ENCODE measurements at places on chromosomes 13 and 19.

- no peak for DNase-seq
Measured at GRCh38 chr19:1423436-1424191, 14.6 kb upstream of the RPS15 start.

GRCh38 chr13:104900191-104900817 lies 1635.2 kb downstream of the EFNB2 start:
- DNase-seq = no peak

GRCh38 chr13:31965361-31966066 lies 66.1 kb upstream of the FRY start:
- DNase-seq = no peak

- no peak for DNase-seq
Measured at GRCh38 chr13:65768545-65768944, 1461.6 kb downstream of the PCDH9 start.

GRCh38 chr13:109606520-109606919 lies 179.9 kb downstream of the IRS2 start:
- no peak for DNase-seq

- no peak for DNase-seq
Measured at GRCh38 chr13:41241626-41242025, 21.8 kb downstream of the MTRF1 start.

DNA sequence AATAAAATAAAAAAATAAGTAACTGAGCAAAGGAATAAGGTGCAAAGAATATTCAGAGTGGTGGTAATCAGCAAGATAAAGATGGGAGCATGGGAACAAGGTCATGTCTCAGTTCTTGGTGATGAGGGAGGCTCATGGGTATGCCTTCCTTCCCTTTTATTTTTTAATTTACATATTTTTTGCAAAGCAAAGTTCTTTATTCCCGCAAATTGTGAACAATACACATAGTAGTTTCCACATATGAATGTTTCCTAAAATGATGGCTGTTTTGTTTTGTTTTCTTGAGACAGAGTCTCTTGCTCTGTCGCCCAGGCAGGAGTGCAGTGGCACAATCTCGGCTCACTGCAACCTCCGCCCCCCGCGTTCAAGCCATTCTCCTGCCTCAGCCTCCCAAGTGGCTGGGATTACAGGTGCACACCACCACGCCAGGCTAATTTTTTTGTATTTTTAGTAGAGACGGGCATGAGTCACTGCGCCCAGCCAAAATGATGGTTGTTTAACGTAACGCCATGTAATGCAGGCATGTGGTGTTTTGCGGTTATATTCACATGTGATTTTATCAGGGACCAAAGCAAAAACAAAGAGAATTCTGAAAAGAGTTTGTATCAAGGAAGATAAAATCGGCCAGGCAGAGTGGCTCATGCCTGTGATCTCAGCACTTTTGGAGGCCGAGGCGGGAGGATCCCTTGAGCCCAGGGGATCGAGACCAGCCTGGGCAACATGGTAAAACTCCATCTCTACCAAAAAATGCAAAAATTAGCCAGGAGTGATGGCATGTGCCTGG lies 4.5 kb upstream of the ADGRE2 start:
- no peak for DNase-seq

DNA sequence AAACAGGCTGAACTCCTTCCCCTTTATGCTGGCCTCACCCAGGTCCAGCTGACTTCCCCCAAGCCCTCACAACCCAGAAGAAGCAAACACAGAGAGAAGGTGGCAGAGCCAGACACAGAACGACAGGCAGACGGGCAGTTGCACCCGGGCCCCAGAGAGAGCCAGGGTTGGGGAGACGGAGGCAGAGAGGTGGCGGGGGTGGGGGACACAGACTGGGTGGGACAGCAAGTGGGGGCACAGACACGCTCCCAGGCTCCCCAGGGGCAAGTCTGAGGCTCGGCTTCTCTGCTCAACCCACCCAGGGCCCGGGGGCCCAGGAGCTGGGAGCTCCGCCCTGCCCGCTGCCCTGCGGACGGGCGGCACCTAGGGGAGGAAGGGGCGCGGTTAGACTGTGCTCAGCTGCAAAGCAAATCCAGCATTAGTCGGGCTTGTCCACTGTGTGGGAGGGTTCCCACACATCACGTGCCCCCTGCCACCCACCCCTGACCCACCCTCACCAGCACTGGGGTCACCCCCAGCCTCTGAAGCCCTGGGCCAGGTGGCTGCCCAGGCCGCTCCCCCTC lies 31.3 kb upstream of the ASF1B start:
- peak; percentile 31 for DNase-seq

GRCh38 chr19:37059142-37059541 lies 19.1 kb upstream of the ZNF420 start:
- DNase-seq = no peak

- DNase-seq = peak; percentile 29
Measured at GRCh38 chr13:59494560-59494970, 669.2 kb downstream of the DIAPH3 start.

DNA sequence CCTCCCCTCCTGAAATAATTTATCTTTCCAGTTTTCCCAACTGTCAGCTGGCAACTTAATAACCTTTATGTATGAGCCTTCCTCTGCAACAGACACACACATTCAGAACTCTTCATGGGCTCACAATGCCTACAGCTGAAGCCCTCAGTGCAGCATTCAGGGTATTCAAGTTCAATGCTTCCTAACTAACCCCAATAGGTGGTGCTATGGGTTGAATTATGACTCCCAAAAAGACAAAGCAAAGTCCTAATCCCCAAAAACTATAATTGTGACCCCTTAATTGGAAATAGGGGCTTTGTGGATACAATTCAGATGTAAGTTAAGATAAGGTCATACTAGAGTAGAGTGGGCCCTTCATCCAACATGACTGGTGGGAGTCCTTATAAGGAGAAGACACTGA lies 202.2 kb downstream of the SUCLA2 start:
- no peak for DNase-seq

DNA sequence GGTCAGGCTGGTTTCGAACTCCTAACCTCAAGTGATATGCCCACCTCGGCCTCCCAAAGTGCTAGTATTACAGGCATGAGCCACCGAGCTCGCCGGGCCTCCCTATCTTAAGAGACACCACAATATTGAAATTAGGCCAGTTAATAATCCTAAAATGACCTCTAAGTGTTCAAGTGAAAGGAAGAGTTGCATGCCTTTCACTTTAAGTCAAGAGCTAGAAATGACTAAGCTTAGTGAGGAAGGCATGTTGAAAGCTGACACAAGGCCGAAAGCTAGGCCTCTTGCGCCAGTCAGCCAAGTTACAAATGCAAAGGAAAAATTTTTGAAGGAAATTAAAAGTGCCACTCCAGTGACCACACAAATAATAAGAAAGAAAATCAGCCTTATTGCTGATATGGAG lies 144.5 kb upstream of the FNDC3A start:
- no peak for DNase-seq

GRCh38 chr13:20303636-20304035 lies 71.5 kb upstream of the GJB6 start:
- DNase-seq = no peak

DNA sequence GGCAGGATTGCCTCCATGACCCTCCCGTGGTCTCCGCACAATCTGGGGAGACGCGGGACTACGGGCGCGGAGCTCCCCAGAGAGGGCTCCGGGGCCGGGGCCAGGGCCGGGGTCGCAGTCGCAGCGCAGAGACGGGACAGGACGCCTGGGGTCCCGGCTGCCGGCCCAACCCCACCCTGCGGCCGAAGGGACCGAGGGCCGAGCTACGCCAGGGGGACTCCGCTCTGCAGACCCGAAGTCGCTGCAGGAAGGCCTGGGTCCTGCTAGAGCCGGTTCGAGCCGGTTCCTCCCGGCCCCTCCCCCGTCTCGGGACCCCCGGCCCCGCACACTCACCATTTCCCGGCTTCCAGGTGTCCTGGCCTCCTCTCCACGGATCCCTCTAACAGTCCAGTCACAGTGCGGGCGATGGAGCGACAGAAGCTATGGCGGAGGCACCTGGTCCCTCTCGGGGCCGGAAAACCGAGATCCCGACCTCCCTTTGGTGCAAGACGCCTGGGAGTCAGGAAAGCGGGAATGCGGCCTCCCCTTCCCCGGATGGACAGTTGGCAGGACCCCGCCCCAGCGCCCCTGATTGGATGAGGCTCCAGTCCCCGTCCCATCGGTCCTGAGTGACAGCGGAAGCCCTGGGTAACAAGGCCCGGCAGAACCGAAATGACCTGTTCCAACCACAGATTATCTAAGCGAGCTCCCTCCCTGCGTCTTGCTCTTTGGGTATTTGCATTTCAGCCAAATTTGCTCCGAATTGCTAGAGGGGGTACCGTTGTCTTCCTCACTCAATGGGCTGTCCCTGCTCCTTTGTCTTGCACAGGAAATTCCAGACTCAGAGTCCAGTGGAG lies at the start of gene ZNF625:
Gene ZNF625, minus strand, starts transcription at position 512 of the 836 bp plus-strand sequence. Its CDS starts 176 bp downstream, at position 336.
- peak; percentile 72 for DNase-seq

DNA sequence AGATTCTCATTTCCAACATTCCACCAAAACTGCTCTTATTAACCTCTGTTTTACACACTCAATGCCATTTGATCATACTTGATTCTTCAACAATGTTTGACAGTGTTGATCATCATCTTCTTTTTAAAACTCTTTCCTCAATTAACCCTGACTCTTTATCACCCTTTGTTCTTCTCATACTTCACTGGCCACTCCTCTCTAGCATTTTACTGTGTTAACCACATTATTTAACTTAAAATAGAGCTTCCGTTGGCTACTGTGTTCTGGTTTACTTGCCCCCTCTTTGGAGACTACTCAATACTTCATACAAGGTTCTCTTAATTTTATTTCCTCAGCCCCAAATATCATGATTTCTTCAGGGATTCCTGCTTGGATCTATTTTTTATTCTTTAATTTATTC lies 121.1 kb upstream of the SPRY2 start:
- no peak for DNase-seq

DNA sequence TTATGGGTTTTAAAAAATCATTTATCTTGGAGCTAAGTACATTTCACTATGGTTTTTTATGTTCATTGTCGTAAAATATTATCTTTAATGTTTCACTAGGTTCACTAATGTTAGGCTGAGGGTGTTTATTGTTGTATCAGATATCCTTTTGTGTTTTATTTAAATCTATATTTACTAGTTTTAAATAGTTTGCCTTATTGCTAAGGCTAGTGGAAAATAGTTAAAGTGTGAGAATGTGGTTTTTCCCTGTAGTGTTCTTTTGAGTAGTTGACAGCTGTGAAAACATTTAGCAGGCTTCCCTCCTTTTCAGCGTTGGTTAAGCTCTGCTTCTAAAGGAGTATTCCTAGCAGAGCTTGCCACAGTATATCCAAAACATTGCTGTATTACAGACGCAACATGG lies 139.0 kb downstream of the TM9SF2 start:
- DNase-seq = no peak

DNA sequence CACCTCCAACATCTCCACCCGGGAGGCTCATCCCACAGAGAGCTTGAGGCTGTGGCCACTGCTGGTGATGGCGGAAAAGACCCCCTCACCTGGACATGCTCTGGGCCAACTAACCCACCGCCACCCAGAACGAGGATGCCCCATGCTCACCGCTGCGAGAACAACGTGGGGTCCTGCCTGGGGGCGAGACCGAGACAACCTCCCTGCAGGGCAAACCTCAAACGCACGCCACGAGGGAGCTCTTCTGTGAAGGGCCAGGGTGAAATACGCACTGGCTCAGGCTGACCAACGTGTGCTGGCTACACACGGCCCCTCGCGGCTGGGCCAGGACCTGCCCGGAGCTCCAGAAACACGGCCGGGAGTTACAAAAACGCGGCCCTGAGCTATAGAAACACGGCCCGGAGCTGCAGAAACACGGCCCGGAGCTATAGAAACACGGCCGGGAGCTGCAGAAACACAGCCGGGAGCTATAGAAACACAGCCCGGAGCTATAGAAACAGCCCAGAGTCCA lies 19.0 kb upstream of the PLPP2 start:
- DNase-seq = no peak

GRCh38 chr13:40039061-40039460 lies 383.6 kb downstream of the COG6 start:
- no peak for DNase-seq

DNA sequence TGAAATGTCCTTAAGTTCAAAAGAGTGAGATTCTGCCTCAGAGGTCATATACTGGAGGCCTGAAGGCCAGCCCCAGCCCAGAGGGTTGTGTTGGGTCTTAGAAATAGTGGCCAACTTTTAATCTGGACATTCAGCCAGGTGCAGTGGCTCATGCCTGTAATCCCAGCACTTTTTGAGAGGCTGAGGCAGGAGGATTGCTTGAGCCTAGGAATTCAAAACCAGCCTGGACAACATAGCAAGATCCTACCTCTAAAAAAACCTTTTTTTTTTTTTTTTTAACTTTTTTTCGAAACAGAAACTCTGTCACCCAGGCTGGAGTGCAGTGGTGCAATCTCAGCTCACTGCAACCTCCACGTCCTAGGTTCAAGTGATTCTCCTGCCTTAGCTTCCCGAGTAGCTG lies 15.5 kb downstream of the DPF1 start:
- no peak for DNase-seq

- no peak for DNase-seq
Measured at GRCh38 chr13:25674371-25674770, 302.6 kb downstream of the ATP8A2 start.

DNA sequence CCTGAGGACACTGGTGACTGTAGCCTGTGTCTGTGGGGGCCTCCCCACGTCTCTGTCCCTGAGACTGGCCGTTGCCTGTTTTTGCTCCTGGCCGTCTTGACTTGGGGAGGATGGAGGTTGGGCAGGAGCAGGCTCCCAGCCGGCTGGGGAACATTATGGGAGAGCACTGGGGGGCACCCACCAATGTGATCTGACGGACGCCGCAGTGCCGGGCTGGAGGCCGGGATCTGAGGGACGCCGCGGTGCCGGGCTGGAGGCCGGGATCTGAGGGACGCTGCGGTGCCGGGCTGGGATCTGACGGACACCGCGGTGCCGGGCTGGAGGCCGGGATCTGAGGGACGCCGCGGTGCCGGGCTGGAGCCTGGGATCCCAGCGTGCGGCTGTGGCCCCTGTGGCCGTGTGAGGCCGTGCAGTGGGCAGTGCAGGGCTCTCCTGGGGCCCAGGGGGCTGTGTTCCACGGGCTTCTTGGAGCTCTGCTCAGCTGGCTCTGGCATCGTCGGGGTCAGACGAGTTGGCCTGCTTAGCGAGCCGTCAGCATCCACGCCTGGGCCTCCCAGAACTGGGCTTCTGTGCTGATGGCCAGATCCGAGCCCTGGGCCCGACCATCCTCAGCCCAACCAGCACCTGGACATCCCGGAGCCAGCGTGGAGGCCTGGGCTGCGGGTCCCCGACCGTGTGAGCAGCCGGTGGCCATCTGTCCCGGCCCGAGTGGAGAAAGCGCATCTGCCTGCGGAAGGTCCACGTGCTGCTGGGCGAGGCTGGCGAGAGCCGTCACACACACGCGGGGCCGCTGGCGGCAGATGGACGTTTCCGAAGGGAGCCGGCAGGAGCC lies 45.8 kb downstream of the GAS6 start:
- no peak for DNase-seq

DNA sequence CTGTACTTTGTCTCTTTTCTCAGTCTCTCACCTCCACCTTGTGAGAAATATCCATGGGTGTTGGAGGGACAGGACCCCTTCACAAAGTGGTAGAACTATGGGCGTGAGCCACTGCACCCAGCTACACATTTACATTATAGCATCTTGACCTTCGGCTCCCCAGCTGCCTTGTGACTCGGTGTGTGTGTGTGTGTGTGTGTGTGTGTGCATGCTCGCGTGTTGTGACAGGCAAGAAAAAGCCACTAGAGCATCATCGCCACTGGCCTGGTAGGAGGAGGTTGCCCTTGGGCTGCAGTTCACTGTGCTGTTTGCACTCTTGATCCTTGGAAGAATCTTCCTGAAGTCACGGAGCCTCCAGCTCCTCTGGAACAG lies 13.7 kb upstream of the ZNF888 start:
- no peak for DNase-seq

All from CMK (cell line).